ENCODE measurements at places on chromosomes 1 and 21. TPM values are rescaled to one million over a fixed set of nuclear protein-coding genes. Genes with fewer than 3 reads are reported as not detected.

DNA sequence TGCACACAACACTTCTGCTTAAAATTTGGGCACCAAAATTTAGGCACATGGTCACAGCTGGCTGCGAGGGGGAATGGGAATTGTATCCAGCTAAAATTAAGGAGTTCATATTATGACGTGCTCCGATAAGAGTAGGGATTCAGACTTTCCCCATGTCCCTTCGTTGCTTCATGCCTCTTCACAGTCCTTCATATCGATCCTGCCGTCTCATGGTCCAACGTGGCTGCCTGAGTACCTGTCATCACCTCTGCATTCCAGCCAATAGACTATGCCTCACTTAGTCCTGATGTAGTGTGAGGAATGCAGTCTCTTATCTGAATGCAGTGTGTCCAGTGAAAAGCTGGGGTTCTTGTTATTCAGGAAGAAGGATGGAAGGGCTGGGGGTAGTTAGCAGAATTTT, 108.6 kb downstream of the SIK1 start:
- DNase-seq, result no peak

DNA sequence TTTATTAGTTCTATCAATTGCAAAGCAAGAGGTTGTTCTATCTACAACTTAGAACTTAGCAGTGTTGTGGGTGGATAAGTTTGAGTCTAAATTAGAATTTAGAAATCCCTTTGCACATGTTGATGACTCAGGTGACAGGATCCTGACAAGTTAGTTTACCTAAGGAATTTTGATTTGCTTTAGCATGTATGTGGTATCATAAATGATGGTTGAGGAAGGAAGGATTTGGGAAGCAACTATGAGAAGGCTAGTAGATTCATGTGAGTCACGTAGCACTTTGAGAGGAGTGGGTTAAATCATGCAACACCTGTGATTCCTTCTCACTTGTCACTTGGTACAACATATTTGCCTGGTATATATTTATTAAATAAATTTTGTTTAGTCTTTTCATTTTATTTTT, 223.7 kb upstream of the USP25 start:
- no peak for DNase-seq

DNA sequence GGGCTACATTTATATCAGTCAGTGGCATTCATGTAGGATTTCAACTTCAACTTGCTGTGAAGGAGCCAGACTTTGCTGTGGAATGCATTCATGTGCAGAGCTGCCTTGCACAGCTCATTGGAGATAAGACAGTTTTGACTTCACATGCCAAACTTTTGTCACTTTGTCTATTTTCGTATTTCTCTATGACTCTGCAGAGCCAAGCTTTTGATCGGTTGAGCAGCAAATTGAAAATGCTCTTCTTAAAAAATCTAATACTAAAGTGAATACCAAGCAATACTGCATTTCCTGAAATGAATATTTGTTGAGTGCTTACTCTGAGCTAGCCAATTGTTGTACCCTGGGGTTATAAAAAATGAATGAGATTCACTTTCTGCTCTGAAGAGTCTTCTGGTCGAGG, 388.7 kb downstream of the ST6GALNAC3 start:
- no peak for DNase-seq

DNA sequence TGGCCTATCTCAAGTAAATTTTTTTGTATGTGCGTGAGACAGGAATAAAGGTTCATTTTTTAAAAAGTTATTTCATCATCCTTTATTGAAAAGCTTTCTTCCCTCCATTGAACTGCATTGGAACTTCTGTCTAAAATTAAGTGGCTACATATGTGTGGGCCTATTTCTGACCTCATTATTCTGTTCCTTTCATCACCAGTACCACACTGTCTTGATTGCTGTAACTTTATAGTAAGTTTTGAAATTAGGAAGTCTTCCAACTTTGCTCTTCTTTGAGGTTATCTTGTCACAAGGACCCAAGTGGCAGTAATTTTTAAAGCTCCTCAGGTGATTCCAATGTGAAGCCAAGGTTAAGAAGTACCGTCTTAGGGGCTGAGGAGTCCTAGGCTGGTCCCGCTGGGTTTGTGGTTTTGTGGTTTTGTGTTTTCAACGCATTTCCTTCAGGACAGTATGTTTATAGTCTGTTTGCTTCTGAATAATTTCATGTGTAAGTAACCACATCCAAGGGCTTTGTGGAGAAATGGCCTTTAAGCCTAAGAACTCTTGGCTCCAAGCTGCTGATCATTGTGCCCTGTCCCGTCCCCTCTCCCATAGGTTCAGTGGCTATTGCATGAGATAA, 12.4 kb upstream of the SCAF4 start:
- no peak for DNase-seq

GRCh38 chr1:87588495-87588894, 259.8 kb downstream of the LMO4 start:
- no peak for DNase-seq

DEGS1 gene
- 190 TPM for total RNA-seq

Measured in HFFc6 (cell line).